CD8-positive, alpha-beta T cell (primary cell): ENCODE measurements at places on chromosomes 6 and 20.

- DNase-seq = no peak
Measured at GRCh38 chr20:49526056-49526455, 41.9 kb downstream of the PTGIS start.

DNA sequence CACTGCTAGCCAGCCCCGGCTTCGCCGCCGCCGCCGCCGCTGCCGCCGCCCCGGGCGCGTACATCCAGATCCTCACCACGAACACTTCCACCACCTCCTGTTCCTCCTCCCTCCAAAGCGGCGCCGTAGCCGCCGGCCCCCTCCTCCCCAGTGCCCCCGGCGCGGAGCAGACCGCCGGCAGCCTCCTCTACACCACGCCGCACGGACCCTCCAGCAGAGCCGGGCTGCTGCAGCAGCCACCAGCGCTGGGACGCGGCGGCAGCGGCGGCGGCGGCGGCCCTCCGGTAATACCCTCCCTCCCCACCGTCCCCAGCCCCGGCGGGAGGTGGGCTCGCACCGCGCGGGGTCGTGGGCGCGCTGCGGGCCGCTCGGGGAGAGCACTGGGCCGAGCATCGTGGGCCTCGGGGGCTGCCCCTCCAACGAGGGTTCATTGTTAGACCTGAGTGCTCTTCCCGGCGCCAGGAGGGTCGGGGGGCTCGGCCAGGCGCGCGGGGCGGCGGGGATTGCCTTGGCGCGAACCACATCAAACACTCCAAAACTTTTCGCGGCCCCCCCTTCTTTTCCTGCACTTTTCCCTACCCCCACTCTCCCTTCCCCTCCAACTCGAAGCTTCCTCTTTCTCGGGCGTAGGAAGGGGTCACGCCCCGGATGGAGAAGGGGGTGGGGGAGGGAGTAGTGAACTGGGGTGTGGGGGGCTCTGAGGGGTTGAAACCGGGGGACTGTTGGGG lies 827 bp downstream of the E2F3 start:
- peak; percentile 6 for DNase-seq

- DNase-seq = no peak
Measured at GRCh38 chr6:86192123-86192522, 549.4 kb upstream of the SYNCRIP start.

DNA sequence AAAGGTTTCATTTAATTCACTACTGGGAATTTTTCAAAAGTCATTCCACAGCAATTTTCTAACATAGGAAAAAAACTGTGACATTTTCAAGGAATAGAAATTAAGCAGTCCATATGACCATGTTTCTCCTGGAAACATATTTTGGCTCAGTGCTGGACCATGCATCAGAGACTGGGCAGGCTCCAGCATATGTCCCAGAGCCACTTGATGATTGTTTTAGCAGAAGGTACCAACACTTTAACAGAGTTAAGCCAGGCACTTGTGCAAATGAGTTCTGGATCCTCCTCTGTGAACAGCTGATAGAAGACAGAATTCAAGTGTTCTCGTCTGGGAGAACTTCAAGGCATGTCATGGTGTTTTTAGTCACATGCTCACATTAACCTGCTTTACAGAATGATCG lies 516.3 kb downstream of the COL12A1 start:
- DNase-seq = no peak

DNA sequence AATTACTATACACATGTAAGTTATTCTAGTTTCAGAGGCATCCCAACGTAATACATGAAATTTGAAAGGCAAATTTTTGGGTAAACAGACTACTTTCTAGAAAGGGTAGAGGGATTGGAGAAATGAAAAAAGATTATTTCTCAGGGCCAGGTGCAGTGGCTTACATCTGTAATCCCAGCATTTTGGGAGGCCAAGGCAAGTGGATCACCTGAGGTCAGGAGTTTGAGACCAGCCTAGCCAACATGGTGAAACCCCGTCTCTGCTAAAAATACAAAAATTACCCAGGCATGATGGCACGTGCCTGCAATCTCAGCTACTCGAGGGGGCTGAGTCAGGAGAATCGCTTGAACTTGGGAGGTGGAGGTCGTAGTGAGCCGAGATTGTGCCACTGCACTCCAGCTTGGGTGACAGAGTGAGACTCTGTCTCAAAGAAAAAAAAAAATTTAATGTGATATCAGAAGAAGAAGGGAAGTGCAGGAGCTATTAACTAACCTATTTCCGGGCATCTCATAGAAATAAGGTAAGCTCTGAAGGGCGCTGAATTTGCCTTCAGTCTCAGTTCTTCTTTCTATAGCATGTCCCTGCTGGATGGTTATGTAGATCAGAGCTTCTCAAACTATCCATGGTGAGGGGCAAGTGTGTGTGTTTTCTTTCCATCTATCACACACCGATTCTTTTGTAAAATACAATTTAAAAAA lies 100.3 kb upstream of the MTHFD1L start:
- DNase-seq = no peak

GRCh38 chr6:75333676-75334200 lies 49.1 kb upstream of the TMEM30A start:
- DNase-seq = no peak

DNA sequence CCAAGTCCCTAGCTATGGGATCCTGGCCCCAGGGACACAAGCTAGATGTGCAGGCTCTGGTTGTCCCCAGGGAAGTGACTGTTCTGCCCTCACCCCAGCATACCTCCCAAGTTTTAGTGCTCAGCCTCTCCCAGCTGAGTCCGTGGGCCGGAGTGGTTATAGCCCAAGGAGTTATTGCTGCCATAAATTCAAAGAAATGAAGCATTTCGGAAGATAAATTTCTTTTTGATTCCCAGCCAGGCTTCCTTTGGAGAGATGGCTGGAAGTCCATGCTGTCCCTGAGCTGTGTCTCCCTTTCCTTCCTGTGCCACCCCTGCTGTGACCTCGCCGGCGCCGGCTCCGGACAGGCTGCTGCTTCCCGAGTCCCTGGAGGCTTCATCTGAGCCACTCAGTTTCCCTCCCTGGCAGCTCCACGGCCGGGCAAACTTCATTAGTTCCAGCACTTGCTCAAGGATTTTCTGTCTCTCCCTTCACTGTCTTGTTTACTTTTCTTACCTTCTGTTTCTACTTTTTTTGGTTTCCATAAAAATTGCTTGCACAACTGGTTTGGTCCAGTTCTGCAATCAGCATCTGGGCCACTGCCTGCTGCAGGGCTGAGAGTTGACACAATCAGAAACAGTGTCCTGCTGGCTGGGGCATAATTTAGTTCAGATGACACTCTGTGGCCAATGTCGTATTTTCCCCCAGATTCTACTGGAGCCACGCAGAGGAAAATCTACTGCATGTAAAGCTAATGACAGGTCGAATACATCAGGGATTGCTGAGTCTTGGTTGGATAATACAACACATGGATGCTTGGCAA lies 225.5 kb downstream of the SYNDIG1 start:
- DNase-seq = no peak

GRCh38 chr6:79143320-79143898 lies 65.4 kb upstream of the PHIP start:
- no peak for DNase-seq

DNA sequence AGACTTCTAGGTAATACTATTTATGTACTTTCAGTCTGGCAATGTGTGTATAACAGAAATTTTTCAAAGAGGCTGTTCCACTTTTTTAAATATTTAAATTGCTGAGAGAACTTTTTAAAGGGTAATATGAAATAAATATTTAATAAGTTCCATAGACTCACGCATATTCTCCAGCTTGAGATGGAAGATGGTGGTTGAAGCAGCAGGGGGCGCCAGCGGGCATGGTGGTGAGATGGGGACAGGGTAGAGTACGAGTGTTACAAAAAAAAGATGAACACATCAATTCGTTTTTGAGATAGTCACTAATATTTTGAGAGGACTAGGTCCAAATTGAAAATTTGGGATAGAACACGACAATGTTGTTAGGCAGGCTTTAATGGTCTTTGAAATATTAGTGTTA lies 68.4 kb downstream of the RSPO3 start:
- DNase-seq = peak; percentile 23

DNA sequence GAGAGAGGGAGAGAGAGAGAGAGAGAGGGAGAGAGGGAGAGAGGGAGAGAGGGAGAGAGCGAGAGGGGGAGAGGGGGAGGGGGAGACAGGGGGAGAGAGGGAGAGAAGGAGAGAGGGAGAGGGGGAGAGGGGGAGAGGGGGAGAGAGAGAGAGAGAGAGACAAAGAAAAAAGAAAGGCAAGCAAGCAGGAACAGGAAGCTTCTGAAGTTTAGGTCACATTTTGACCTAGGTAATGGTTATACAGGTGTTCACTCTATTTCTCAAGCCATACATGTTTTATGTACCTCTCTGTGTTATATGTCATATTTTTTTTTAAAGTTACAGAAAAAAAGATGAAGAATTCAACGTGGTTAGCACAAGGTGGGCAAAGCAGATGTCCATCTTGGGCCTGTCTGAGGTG lies 9.4 kb downstream of the NHSL1 start:
- DNase-seq = no peak

GRCh38 chr20:57412347-57413029 lies 21.3 kb downstream of the RBM38 start:
- peak; percentile 68 for DNase-seq

DNA sequence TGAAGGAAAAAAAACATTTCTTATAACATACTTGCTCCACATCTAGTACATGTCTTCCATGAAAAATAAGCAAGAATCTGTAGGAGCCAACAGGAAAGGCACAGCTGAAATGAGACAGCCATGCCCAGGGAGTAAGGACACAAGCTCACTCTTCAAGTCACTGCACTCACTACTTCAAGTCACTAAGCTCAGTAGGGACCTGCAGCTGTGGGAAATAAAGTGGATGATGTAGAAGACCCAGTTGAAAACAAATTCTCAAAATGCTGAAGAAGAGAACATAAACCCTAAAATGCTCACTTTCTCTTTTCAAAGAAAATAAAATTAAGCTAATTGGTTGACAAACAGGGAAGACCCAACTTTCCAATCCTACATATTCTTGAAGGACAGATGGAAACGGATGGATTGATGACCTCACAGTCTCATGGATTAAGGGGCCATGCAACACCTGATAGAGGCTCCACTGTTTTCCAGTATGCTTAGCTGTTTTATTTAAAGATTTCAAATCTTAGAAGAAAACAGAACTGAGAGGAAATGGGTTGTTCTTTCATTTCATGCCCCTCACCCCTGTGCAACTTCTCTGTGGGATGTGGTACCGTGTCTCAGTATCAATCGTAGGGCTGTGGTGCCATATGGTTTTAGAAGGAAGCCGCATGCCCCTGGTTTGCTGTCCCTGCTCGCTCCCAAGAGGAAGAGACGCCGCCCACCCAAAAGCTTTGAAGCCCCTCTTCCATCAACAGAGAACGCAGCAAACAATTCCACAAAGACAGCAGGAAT lies 133.3 kb downstream of the WDR27 start:
- no peak for DNase-seq

- no peak for DNase-seq
Measured at GRCh38 chr6:128500014-128500413, 20.4 kb downstream of the PTPRK start.

DNA sequence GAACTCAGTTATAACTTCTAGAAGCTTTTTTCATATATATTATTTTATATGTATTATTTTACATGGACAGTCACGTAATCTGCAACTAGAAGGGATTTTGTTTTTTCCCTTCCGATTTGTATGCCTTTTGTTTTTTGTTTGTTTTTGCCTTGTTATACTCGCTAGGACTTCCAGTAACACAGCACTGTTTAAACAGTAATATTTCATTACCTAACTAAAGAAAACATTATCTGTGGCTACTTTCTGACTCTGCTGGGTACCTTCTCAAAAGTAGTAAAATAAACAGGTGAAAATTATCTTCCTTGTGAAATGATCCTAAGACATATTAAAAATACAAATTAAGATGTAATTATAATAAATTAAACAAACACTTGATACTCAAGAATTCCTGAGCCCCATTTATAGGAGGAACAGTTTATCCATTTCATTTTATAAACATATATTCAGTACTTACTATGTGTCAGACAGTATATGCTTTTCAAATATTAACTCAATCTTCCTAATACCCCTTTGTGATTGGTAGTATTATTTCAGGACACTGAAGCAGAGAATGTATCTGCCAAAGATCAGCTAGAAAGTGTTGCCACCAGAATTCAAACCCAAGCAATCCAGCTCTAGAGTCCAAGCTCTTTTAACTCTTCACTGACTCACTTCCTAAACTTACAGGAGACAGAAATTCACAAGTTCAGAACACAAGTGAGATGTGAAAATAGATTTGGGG lies 65.3 kb downstream of the MAP3K5 start:
- DNase-seq = no peak

GRCh38 chr6:138508676-138508988 lies 9.3 kb upstream of the NHSL1 start:
- DNase-seq = no peak

DNA sequence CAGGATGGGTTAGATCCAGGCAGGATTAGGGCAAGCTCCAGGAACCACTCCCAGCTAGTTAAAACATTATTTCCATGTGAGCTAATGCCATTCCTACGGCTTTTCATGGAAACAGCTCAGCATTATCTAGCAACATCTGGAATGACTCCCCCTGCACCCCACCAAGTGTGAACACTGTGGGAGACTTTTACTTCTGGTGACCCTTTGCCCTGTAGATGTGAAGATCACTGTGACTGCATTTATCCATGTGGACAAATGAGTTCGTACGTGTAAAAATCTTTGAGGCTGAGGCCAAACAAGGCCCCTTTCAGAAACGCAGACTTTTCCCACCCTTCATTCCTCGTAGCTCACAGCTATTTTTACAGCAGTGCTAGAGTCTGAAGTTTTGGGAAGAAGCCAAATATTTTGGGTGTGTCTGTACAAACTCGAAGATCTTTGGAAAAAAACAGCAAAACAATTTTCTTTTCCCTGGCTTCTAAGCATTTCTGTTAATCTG lies 221.8 kb upstream of the SOX4 start:
- no peak for DNase-seq

GRCh38 chr6:25154034-25154596 lies 125.1 kb upstream of the CARMIL1 start:
- DNase-seq = no peak

DNA sequence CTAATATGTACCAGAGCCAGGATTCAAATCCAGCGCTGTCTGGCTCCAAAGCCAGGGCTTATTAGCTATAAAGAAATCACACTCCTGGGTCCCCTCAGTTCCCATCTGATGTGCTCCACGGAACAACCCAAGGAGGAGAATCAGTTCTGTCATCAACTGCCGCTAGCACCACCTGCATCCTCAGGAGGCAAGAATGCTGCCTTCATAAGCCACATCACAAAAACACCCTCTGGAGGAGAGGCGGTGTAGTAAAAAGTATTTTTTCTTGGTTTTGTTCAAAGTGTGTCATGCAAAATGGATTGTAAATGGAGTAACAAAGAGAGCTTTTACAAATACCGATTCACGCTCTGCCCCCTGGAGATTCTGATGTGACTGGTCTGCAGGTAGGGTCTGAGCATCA lies 57.1 kb downstream of the TNFRSF21 start:
- DNase-seq = no peak

DNA sequence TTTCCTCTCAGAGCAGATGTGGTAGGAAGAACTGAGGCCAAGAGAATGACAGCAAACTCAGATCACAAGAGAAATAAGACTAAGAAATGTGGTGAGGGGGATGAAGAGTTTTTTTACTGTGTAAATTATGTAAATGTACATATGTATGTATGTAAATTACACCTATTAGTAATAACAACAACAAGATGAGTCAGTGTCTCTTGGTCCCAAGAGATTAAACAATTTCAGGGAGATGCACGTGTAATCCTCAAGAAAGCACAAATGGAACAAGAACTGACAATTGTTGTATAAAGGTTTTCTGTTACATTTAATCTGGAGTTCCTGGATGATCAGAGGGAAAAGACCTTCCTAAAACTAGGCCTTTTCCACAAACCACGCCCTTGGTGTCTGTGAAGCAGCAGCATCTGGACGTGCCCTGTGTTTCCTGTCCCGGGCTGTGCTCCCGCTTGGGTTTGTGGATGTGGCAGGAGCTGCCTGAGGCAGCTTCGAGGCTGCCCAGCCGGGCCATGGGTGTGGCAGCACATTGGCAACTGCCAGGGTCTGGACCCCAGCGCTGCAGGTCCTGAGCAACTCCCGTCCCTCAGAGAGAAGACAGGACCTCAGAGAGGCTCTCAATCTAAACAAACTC lies 994 bp downstream of the CLDN20 start:
- DNase-seq = no peak
